ENCODE measurements at places on chromosomes 13 and 19.

DNA sequence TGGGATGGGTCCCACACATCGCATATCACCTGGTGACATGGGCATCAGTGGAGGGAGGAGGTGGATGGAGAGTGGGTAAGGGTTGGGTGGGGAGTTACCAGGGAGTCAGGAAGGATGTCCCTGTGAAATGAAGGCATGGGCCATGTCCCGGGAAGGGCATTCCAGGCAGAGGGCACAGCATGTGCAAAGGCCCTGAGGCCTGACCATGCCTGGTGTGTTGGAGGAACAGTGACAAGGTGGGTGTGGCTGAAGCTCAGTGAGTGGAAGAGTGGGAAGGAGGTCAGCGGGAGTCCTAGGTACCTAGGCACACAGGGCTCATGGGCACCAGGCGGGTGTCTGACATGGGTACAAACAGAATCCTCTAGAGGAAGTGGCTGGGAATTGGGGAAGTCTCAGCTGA, 11.0 kb upstream of the COLGALT1 start:
- no peak for DNase-seq

GRCh38 chr19:6185835-6186834, 50.7 kb downstream of the ACSBG2 start:
- no peak for DNase-seq

DNA sequence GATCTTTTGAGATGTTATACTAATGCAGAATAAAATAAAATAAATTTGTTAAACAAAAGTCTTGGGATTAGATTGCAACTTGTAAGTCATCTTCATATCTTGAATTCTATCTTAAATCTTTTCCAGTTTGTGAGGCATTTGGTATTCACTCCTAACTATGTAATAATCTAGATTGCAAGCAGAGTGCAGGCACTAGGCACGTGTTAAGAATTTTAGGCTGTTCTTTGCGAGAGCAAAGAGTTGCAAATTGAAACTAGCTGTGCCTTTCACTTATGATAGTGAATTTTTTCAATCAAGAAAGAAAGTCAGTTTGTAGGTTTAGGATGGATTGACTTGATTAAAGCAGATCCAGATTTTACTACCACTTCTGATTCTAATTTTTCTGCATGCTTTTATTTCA, 264.1 kb upstream of the SPRY2 start:
- DNase-seq = no peak

DNA sequence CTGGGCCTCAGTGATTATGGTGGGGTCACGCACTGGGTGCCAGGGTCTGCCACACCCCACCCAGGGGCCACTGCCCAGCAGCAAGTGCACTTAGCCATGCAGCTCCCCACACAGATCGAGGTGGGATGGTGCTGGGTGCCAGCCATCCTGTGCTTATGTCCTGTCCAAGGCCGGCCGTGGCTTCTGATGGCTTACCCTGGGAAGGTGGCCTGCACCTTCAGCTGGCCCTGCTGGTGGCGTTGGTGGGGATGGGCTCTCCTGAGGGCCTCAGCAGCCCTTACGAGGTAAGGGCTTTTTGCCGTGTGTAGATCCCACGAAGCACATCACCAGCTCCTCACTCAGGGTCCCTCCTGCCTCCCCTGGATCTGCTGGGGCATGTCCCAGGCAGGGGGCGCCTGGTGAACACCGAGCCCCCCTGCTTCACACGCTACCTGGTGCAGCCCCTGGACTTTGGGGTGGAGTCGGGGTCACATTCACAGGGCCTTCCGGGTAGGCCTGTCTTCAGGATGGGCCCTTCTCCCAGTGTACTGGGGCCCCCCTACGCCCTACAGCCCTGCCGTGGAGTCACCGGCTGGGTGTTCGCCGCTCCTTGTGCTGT, 46.6 kb downstream of the CRTC1 start:
- no peak for DNase-seq

- DNase-seq = no peak
Measured at GRCh38 chr13:109384491-109385241, 401.7 kb downstream of the IRS2 start.
